Left cardiac atrium (tissue), 4 donors: ENCODE measurements at places on chromosomes 13 and 19. TPM values are rescaled to one million over a fixed set of nuclear protein-coding genes. Genes with fewer than 3 reads are reported as not detected.

DNA sequence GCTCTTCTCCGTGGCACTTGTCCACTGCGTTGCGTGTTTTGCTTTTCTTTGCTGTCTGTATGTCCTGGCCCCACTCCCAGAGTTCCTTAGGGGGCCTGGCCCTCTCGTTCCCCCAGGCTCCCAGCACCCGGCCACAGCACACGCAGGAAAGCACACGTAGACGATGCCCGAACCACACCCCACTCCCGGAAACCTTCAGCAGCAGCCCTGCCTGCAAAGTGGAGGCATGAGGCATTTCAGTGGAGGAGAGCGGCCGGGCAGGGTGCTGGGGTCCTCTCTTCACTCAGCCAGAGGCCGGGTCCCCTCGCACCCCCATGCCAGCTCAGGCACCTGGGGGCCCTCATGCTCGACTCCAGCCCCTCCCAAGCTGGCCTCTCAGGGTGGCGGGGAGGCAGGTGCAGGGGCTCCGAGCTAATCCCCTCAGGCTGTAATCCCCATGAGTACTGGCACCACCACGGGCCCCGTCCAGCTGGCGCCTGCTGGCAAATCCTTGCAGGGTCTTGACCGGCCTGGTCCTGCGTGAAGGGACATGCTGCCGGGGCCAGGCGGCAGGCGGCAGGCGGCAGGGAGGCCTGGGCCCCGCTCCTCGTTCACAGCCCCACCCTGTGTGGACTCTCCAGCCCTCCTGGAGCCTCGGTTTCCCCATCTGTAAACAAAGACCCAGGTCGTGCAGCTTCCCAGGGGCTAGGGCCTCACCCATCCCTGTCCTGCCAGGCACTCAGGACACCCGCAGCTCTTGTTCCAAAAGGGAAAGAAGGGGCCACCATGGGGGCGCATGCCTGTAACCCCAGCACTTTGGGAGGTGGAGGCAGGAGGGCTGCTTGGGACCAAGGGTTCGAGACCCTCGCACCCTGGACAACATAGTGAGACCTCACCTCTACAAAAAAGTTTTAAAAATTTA is 7.0 kb downstream of the PIP5K1C start:
- DNase-seq, result peak; percentile 38

GRCh38 chr13:60095300-60095699 is 68.4 kb downstream of the DIAPH3 start:
- no peak for DNase-seq

GRCh38 chr19:5479958-5480357 is 24.7 kb downstream of the ZNRF4 start:
- no peak for DNase-seq

DNA sequence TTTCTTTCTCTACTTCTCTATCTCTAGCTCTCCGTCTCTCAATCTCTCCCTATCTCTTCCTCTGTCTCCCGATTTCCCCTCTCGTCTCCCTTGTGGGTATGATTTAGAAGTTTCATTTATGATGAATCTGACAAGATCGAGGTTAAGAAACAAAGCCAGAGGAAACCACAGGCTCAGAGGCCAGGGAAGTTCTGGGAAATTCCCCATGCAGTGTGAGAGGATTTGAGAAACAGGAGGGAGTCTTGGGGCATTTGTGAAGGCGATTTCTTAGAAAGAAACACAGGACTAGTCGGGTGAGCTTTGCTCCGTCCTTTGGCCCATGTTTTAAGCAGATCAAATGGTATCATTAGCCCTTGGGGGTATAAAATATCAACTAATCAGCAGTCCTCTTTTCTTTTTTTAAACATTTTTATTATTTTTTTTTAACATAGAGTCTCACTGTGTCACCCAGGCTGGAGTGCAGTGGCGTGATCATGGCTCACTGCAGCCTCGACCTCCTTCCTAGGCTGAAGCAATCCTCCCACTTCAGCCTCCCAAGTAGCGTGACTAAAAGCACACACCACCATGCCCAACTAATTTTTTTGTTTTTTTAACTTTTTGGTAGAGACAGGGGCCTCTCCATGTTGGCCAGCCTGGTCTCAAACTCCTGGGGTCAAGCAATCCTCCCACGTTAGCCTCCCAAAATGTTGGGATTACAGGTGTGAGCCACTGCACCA is 25.8 kb downstream of the TNFSF9 start:
- no peak for DNase-seq

DNA sequence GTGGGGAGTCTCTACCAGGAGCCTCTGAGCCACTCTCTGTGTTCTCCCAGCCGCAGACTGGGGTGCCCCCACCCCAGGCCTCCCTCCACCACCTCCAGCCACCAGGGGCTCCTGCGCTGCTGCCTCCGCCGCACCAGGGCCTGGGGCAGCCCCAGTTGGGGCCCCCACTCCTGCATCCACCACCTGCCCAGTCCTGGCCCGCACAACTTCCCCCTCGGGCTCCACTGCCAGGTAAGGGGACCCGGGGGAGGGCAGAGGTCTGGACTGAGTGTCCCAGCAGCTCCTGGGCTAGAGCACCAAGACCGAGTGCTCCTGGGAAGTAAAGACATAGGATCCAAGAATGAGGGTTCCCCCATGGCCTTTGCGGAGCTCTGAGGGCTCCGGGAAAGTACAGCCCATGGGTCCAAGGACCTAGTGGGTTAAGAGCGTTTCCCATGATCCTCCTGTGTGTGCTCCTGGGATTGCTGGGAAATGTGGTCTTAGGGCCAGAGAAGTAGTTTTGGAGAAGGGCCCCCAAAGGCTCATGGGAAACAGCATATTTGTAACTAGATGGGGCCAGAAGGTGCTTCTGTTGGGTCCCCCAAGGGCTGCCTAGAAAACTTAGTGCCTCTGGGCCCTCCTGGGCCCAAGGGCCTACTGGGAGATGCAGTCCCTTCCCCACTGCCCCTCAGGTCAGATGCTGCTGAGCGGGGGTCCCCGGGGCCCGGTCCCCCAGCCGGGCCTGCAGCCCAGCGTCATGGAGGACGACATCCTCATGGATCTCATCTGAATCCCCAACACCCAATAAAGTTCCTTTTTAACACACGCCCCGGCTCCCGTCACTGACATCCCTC is 14.6 kb upstream of the PTOV1 start:
- DNase-seq, result no peak

DNA sequence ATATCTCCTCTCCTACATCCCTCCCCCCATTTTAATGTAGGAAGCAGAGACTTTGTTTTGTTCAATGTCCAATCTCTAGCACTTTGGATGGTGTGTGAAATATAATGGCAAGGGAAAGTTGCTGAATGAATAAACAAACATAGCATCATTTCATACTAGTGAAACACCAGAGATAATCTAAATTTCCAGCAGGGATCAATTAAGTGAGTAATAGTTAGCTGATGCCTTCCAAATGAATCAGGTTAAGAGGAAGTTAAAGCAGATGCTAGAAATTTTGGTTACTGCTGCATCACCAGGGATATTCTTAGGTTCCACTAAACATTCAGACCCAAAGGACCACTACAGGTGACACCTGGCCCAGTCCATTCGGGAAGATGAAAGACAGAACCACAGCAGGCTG is 8.1 kb downstream of the MRPS31 start:
- DNase-seq, result no peak

DNA sequence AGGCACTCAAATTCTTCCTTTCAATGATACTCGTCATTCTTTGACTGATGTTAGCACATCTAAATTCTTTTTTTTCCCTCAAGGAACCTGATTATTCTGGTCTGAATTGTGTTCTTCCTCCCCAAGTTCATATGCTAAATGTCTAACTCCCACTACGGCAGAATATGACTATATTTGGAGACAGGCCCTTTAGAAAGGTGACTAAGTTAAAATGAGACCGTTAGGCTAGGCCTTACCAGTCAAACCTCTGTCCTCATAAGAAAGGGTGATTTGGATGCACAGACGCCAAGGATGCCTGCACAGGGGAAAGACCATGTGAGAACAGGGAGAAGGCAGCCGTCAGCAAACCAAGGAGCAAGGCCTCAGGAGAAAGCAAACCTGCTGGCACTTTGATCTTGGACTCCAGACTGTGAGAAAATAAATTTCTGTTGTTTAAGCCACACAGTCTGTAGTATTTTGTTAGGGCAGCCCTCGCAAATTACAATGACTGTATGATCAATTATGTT is 13.1 kb upstream of the FOXO1 start:
- DNase-seq, result no peak

GRCh38 chr19:861756-862580 is 2.5 kb downstream of the CFD start:
- DNase-seq, result no peak

DNA sequence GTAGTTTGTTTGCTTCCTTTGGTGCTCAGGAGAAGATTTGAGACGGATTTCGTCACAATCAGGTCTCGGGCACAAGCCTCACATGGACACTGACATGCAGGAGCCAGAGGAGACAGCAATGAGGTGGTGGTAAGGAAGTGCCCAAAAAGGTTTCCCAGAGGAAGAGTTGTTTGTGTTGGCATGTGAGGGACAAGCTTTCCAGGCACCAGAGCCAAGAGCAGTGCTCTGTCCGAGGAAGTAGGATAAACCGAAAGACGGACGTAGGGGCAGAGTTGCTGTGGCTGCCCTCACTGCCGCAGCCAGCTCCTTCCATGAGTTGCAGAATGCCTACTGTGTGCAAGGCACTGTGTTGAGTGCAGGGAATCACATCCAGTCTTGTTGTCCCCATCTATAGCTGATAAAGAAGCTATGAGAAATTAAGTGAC is 27.7 kb downstream of the SAE1 start:
- DNase-seq, result peak; percentile 51

DNA sequence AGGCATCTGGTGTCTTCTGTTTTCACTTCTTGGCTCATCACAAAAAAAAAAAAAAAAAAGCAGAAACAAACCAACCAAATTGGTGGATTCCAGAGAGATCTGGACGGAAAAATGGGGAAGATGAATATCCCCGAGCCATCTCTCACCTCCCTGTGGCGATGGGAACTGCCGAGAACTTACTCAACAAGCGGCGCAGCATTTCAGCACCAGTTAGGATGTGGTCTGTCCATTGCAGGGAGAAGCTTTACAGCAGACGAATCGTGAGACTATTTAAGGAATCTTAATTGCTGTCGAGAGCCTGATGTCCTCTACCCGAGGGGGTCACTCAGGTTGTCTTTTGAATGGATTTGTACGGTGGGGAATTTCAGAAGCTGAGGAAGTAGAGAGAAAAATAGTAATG is 17.3 kb upstream of the KDM4B start:
- no peak for DNase-seq

DNA sequence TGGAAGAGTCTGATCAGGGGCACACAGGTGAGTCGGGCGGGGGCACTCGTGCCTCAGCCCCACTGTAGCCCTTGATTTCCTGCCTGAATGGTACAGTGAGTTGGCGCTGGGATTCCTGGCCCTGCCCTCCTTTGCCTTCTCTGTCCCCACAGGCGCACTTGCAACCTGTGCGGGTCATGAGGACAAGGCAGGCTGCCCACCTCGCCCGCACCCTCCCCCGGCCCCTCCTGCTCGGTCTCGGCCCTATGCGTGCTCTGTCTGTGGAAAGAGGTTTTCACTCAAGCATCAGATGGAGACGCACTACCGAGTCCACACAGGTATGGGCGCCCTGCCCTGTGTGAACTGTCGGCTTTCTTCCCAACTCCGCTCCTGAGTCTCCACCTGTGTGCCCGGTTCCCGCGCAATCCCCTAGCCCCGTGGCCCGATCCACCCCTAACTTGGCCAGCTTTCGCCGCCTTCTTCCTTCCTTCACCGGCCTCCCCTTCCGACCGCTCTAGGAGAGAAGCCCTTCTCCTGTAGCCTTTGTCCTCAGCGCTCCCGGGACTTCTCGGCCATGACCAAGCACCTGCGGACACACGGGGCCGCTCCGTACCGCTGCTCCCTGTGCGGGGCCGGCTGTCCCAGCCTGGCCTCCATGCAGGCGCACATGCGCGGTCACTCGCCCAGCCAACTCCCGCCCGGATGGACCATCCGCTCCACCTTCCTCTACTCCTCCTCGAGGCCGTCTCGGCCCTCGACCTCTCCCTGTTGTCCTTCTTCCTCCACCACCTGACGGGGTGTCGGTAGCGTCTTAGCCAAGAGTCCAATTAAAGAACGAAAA is 1.6 kb upstream of the KMT2B start:
- DNase-seq, result peak; percentile 73

The IGFL3 gene
- not detected for total RNA-seq

The MAP4K1 gene
- total RNA-seq, result 3.1 TPM

The NDUFA3 gene
- 272 TPM for total RNA-seq

The LSM7 gene
- 47.7 TPM for total RNA-seq

The CASP14 gene
- not detected for total RNA-seq
